Activated naive CD4-positive, alpha-beta T cell (primary cell): ENCODE measurements at places on chromosomes 11 and 22.

- no peak for DNase-seq
Measured at GRCh38 chr11:132459736-132460135, 1072.6 kb downstream of the OPCML start.

DNA sequence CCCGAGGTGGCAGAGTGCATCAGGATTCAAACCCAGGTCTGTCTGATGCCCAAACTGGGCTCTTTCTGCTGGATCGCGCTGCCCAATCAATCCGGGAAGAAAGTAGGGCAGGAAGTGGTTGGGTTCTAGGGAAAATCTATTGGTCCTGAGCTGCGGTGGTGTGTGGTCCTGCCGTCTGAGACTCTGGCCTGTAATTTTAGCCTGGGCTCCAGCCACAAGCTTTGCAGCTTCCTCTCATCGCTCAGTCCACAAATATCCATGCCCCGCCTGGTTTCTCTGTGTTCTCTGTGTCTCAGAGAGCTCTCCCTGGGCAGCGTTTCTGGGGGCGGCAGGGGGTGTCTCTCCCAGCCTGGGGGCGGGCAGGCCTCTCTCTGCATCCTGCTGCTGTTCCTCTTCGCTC, 18.7 kb downstream of the CACNG2 start:
- no peak for DNase-seq

DNA sequence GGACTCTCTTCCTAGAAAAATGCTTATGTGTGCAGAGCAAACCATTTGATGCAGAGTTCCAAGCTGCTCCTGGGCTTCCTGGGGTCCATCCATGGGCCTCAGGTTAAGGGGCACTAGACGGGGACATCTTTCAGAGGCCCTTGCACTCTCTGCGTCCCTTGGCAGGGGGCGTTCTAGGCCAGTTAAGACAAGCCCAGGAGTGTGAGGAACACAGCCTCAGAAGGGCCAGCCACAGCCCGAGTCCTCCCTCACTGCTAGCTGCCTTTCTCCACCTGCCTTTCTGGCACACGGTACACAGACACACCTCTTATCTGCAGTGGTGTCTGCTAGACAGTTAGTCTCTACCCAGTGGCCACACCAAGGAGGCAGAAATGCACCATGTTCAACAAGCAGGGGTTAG, 18.0 kb upstream of the BID start:
- DNase-seq = no peak

DNA sequence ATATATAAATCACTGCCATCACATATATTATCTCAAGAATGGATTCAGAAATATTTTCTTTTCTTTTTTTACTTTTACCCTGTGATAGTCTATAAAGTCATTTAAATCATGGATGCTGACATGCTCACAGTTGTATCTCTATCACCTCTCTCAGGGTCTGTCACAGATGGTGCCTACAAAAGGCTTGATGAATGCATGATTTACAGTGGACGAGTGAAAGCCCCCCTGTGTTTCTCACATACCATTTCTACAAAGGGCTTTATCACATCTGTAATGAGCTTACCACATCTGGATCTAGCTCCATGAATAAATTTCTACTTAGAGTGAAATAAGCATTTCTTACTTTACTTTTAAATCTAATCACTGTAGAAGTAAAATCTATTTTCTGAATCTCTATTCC, 121.4 kb upstream of the CARD18 start:
- no peak for DNase-seq

GRCh38 chr11:553083-553987, 7.2 kb downstream of the LMNTD2 start:
- DNase-seq = no peak

DNA sequence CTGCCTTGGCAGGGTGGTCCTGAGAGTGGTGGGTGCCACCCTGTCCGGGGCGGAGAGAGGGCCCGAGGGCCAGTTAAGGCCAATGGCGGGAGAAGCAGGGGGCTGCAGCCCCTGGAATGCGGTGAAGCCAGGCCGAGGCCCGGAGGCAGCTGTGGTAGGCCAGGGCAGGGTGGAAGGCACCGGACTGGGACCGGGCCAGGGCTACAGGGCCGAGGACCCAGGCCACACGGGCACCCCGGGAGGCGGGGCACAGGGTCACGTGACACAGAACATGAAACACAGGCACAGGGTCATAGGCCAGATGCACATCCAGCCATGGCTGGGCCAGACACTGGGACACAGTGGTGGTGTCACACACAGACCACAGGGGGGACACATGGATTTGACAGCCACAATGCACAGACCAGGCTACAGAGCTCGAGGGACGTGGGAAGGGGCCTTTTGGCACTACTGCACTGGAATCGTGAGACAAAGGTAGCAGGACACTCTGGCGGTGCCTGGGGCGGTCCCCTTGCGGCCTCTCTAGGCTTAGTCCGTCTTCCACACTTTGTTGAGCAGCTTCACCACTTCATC, 2.8 kb downstream of the SLC25A1 start:
- no peak for DNase-seq

GRCh38 chr11:98300719-98301118, 720.0 kb upstream of the CNTN5 start:
- DNase-seq = no peak

- DNase-seq = no peak
Measured at GRCh38 chr11:102138670-102139069, 28.4 kb downstream of the YAP1 start.

- DNase-seq = peak; percentile 59
Measured at GRCh38 chr11:64743591-64744543, at the start of gene RASGRP2. TSS of gene RASGRP2 (minus strand) at chr11:64744142. CDS start at chr11:64742866, 1,276 bp downstream.

- DNase-seq = no peak
Measured at GRCh38 chr11:107864591-107864990, 6.0 kb upstream of the SLC35F2 start.

DNA sequence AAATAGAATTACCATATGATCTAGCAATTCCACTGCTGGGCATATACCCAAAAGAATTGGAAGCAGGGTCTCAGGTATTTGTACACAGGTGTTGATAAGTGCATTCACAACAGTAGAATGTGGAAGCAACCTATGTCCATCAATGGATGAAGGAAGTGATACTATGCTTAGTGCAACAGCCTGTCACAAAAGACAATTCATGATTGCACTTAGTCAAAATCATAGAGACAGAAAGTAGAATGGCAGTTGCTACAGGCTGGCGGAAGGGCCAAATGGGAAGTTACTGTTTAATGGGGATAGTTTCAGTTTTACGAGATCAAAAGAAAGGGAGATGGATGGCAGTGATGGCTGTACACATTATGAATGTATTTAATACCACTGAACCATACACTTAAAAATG, 42.0 kb downstream of the SGSM3 start:
- DNase-seq = no peak

DNA sequence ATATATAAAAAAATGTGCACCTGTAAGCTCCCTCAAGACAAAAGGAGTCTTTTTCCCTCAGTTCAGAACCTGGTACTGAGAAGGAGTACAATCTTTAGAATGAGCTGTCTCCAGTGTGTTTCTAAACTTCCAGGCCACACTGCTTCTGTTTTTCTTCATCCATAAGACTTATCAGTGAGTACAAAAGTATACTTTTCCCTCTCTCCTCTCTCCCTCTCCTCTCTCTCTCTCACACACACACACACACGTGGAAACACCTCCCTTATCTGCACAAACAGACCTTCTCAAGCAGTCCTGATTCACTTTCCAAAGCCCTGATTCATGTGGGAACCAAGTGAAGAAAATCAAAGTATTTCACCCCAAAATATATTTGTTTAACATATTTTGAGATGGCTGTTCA, 220.7 kb upstream of the UBASH3B start:
- DNase-seq = no peak

DNA sequence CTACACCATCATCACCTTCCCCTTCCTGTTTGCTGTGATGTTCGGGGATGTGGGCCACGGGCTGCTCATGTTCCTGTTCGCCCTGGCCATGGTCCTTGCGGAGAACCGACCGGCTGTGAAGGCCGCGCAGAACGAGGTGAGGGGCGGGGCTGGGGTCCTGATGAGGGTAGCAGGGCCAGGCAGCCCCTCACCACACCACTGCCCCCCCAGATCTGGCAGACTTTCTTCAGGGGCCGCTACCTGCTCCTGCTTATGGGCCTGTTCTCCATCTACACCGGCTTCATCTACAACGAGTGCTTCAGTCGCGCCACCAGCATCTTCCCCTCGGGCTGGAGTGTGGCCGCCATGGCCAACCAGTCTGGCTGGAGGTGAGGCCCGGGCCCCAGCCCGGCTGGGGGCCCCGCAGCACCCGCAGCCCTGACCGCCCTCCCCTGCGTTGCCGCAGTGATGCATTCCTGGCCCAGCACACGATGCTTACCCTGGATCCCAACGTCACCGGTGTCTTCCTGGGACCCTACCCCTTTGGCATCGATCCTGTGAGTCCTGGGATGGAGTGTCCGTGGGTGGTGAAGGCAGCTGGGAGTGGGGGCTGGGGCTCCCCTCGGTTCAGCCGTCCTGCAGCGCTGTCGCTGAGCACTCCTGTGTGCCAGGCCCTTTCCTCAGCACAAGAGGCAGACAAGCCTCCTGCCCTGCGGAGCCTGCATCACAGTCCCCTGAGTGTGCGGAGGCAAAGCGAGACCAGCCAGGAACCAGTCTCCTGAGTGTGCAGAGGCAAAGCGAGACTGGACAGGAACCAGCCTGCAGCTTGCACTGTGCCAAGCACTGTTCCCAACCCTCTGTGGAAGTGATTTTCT, 8.8 kb downstream of the TCIRG1 start:
- no peak for DNase-seq

- no peak for DNase-seq
Measured at GRCh38 chr11:19772480-19772879, 59.8 kb downstream of the NAV2 start.

GRCh38 chr11:1600626-1601025, 2.5 kb upstream of the KRTAP5-2 start:
- DNase-seq = no peak

DNA sequence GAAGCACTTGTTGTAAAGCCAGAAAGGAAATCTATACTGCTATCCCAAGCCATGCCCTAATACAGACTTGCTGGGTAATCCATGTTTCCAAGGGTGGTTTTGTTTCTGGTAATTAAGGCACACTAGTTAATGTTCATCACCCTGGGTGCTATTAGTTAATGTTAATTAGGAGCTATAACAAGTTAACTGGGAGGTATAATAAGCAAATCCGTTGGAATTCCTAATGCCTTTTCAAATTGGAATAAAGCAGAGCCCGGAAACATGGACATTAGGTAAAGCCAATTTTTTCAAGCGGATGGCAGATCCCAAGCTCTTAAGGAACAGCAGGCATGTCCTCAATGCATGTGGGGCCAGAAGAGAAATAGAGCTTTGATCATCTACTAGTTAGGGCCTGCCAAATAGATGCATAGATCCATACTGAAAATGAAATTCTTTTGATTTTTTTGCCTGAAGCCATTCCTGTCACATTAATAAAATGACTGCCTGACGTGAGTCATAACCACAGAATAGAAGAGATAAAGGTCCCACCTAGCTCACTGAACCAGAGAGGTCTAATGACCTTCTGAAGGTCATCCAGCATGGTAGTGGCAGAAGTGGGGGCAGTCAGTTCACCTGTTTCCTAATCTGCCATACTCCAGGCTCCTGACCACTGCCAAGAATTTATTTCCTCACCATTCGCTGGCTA, 28.5 kb upstream of the CCDC34 start:
- DNase-seq = no peak

- DNase-seq = no peak
Measured at GRCh38 chr11:124880290-124880611, 15.0 kb downstream of the ROBO3 start.

DNA sequence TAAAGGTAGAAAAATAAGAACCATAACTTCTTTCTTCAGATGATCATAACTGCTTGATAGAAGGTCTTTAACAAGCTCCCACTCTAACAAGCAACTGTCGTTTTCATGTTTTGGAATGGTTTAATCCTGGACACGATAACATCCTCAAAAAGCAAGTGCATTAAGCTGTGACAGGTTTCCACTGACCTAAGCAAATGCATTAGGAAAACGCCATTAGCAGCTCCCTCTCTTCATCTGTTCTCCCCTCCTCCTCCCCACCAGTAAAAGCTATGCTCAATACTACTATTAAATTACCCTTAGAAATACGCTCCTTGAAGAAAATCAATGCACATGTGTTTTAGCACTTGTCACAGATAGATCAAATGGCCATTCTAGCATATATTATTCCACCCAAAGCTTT, 729.4 kb downstream of the OPCML start:
- DNase-seq = no peak

GRCh38 chr11:121426476-121427399, 25.4 kb upstream of the SORL1 start:
- DNase-seq = no peak

DNA sequence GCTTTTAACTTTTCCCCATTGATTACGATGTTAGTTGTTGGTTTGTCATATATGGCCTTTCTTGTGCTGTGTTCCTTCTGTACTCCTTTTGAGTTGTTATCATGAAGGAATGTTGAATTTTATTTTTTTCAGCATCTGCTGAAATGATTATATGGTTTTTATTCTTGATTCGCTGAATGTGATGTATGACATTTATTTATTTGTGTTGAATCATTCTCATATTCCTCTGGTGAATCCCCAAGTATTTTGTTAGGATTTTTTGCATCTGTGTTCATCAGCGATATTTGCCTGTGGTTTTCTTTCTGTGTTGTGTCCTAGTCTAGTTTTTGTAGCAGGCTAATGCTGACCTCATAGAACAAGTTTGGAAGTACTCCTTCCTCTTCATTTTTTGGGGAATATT, 78.2 kb downstream of the GGT1 start:
- DNase-seq = no peak

DNA sequence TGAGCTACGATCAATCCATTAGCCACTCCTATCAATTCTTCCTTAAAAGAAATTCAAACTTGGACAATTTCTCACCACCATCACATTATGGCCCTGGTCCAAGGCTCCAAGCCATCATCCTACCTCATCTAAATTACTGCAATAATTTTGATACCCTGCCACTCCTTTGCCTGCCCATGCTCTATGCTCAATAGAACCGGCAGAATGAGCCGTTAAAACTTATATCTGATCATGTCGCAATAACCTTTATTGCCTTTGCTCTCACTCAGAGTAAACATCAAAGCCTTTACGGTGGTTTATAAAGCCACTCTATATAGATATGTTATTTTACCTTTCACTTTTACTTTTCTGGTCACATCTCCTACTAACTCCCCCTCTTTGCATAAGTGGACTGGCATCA, 2392.1 kb upstream of the RAG2 start:
- no peak for DNase-seq

DNA sequence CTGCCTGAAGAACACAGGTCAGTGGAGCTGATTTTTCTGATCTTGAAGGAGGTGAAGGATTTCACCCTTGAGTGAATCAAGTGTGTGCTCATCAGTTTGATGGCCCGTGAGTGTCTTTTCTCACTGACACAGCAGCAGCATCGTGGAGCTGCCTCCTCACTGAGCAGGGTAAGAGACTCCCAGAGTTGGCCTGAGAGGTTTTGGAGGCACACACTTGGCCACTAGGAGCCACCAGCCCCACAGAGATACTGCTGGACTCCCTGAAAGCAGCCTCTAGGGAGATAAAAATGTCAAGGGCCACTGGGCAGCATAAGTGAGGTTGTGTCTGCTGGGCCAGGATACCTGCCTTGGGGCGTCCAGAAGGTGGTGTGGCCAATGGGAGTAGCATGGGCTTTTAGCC, 245.4 kb downstream of the GRIK4 start:
- DNase-seq = no peak

- no peak for DNase-seq
Measured at GRCh38 chr22:17570851-17571631, 7.7 kb downstream of the SLC25A18 start.
